Right cardiac atrium (tissue), 5 donors: ENCODE measurements at places on chromosomes 7 and 10. TPM values are rescaled to one million over a fixed set of nuclear protein-coding genes. Genes with fewer than 3 reads are reported as not detected.

Gene ENKUR
- total RNA-seq, result not detected

Gene HECW1
- total RNA-seq, result not detected

Gene AKR1C4
- total RNA-seq, result not detected

Gene PRXL2A
- 162 TPM for total RNA-seq

Gene TAC1
- total RNA-seq, result 0.24 TPM

Gene CCL24
- total RNA-seq, result not detected

Gene MCM10
- 0.35 TPM for total RNA-seq

Gene INMT
- 87.9 TPM for total RNA-seq

Gene OR9A2
- total RNA-seq, result not detected

Gene CYP2C9
- not detected for total RNA-seq

Gene RBP3
- not detected for total RNA-seq

- no peak for DNase-seq
These were observed 80.7 kb downstream of the FZD1 start for GRCh38 chr7:91344911-91345310.

GRCh38 chr10:122173337-122173736 lies 97.8 kb upstream of the BTBD16 start:
- DNase-seq, result no peak

- DNase-seq, result no peak
These were observed 2.6 kb downstream of the CDHR1 start for GRCh38 chr10:84196941-84197340.

DNA sequence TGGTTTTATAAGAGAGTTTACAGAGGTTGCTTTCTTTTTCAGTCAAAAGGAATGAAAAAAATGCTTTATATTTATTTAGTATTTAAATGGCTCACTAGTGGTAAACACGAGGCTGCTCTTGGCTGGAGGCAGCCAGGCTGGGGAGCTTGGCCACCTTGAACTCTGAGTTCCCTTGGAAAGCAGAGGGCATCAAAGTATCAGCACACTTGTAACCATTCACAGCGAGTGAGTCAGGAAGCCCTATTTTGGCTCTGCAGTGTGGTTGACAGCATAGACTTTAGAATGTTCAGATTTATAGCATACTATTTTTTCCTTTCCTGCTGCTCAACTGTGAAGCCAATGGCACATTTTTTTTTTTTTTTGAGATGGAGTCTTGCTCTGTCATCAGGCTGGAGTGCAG lies 51.6 kb downstream of the CYCS start:
- no peak for DNase-seq

- no peak for DNase-seq
These were observed 85.9 kb downstream of the ELFN1 start for GRCh38 chr7:1755783-1756625.

GRCh38 chr7:13540429-13540828 lies 449.0 kb downstream of the ETV1 start:
- no peak for DNase-seq

DNA sequence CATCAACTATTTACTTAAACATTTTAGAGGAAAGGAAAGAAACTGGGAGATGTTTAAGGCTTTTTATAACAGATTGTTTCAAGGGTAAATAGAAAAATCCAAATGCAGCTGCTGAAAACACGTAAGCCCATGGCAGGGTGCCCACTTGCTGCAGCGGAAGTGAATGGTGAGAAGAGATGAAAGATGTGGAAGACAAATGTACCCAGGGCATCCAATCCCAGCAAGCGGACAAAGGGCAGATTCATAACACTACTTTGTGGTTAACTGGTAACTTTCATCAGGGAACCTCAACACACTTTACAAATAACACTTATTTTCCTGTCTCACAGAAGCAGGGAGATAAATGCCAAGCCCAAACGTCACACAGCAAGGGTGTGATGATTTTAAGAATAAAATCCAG lies 358.4 kb downstream of the KCNMA1 start:
- no peak for DNase-seq

DNA sequence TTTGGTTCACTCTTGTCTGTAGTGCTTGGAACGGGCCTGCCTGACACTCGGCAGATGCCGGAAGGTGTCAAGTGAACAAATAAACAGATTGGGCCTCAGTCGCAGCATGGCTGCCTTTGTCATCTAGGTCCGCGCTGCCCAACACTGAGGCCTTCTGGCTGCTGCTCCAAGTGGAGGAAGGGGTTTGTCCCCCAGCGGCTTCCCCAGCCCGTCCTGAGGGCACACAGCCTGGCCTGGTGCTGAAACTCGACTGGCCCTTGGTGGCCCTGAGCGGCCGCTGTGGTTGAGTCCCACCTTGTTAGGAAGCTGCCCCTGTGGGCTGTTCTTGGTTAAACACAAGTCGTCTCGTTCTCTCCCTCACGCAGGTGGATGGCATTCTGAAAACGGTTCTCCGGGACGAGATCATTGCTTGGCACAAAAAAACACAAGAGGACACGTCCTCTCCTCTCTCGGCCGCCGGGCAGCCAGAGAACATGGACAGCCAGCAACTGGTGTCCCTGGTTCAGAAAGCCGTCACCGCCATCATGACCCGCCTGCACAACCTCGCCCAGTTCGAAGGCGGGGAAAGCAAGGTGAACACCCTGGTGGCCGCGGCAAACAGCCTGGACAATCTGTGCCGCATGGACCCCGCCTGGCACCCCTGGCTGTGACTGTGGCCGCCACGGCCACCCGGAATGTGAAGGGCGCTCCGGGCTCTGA lies 132.1 kb downstream of the SMURF1 start:
- DNase-seq, result peak; percentile 39

DNA sequence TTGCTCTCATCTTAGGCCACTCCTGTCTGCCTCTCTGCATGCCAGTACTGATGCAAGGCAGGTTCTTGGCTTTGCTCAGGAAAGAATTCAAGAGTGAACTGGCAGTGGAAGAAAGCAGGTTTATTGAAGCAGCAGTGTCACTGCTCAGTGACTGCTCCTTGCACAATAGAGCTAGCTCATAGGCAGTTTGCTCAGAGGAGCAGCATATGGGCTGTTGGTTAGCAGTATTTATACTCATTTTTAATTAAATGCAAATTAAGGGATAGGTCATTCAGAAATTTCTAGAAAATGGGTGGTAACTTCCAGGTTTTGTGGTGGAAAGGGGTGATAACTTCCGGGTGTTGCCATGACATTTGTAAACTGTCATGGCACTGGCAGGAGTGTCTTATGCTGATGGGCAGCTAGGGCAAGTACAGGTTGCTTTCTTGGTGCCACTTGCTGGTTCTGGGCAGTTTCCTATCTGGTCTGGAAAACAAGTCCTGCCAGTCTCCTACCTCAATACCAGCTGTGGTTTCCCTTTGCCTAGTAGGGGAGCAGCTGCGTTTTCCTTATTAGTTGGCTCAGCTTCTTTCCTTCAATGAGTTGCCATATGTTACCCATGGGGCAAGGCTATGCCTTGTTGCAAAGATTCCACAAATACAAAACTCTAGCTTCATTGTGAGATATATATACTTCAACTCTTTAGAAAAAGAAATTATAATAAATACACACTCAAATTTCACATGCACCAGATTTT lies 64.8 kb upstream of the CALD1 start:
- no peak for DNase-seq

GRCh38 chr7:149595541-149595940 lies 97.9 kb upstream of the ZNF746 start:
- no peak for DNase-seq

- peak; percentile 57 for DNase-seq
These were observed 130.6 kb downstream of the SPAG6 start for GRCh38 chr10:22475651-22476600.

DNA sequence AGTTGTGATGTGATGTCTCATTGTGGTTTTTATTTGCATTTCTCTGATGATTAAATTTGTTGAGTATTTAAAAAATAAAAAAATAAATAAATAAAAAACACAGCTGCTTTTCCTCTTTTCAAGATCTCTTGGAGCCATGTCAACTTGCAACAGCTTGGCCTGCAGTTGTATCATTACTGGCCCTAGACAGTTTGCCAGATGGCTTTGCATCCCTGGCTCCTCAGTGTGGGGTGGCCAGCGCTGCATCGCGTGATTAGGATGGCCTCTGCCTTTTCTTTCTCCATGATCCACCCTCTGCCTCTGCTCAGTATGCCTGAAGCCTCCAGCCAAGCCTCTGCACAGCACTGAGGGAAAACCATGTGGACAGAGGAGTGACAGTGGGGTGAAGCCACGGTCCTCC lies 96.8 kb downstream of the PPP1R3C start:
- peak; percentile 81 for DNase-seq

DNA sequence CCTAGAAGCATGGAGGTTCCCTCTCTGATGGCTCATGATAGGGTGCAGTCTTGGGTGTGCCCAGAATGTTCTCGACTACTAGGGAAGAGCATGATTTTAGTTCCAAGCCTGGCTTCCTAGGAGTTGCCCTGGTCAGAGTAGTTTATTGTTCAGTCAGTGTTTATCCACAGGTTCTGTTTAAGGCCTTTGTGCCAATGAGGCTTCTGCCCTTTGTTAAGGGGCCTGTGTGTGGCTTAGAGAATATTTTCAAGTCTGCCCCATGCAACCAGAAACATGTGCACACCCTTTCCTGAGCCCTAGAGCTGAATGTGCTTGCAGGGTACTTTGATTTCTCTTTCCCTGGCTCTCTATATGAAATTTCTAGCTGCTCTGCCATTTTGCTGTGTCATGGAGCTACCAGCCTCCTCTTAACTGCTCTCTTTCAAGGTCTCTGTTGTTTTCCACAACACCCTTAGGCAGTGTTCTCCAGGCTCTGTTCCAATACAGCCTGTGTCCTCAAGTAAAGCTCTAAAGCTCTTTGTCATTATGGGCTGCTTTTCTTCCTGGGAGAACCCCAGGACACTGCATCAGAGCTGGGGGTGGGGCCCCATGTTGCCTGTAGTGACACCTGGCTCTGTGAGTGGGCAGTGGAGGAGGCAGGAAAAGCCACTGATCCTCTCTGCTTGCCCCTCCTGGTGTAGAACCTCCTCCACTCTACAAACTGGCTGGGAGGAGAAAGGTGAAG lies 34.1 kb upstream of the TSPAN33 start:
- DNase-seq, result no peak

DNA sequence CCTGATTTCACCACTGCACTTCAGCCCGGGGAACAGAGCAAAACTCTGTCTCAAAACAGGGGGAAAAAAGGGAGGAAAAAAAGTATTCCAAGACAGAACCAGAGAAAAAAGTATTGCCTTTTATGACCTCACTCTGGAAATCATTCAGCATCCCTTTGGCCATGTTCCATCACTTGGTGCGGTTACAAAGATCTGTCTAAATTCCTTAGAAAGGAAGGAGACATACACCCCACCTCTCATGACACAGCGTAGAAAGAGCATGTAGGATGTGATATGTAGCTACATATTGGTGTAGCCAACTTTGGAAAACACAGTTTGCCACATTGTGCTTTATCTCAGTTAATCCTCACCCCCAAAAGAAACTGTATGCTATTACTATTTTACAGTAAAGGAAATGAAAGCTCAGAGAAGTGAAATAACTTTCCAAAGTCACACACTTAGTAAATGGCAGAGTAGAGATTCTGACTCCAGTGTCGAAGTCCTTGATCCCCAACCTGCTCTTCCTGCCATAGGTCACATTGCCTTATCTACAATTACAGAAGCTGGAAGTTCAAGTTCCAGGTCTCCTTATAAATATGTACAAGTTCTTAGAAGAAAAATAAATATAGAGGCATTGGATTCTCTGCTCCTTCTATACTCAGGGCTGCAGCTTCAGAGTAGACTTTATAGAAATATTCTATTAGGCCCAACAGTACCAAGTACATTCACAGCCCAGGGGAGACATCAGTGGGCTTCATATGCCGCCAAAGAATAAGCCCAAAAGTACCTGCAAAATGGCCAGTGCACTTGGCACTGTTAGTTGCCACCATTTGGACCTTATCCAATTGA lies 91.6 kb upstream of the KMT2E start:
- DNase-seq, result no peak

DNA sequence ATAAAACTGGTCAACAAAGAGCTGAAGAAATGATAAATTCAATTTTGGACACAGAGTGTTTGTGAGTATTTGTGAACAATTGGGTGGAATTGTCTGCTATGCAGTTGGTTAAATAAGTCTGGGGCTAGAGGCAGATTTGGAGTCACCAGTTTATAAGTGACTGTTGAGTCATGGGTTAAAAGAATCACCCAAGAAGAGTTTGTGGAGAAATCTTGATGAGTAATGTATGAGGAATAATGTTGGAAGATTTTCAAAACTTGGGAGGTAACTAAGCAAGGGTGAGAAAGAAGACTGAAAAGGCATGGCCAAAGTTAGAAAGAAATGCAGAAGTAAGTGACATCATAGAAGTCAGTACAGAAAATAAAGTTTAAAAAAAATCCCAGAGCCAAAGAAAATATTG lies 750.7 kb downstream of the MAGI2 start:
- DNase-seq, result no peak

DNA sequence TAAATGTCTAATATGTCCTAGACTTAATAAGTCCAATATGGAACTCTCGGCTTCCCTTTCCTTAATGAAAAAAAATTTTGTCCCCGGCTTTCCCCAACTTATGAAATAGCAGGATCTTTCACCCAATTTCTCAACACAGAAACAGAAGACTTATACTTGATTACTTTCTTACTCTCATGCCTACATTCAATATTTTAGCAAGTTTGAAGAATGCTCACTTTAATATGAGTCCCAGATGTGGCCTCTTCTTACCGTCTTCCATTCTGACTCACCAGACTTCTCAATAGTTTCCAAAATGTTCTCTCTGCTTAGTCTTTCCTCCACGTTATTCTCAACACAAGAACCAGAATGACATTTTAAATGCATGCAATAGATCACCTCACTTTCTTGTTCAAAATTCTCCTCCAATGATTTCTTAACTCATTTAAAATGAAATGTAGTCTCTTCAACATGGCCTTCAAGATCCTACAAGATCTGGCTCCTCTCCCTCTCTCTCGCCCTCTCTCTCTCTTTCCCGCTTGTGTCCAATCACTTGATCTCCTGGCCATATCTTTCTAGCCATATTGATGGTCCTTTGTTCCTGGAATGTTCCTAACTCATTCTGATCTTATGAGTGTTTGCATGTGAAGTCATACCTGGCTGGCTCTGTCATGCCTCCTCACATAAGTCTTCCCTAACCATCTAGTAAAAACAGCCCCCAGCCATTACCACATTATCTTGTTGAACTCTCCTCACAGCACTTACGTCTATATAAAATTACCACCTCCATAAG lies 119.7 kb upstream of the FAM3C start:
- DNase-seq, result no peak

DNA sequence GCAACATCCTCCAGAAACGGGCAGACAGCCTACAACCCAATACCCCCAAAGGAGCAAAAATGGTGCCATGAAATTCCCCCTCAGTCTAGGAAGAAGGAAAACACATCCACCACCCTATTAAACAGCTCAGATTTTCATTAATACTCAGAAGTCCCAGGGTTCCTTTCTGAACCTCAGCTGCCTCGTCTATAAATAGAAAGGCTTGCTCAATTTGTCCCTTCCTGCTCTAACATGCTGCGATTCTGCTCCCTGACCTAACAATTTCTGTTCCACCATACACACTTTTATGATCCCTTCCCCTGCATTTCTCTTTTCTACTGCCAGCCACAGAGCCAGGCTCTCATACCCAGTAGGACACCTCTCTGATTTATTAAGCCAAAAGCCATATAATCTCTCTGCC lies 68.1 kb downstream of the MTERF1 start:
- DNase-seq, result no peak

- no peak for DNase-seq
These were observed 401.1 kb upstream of the PODXL start for GRCh38 chr7:131957338-131958020.

GRCh38 chr7:151101621-151102396 lies 15.5 kb downstream of the AGAP3 start:
- DNase-seq, result peak; percentile 52

- no peak for DNase-seq
These were observed 5.2 kb downstream of the IFIT5 start for GRCh38 chr10:89419548-89419947.
